ENCODE measurements at places on chromosomes 7 and 10.

GRCh38 chr7:138932870-138933269 lies 48.3 kb downstream of the KIAA1549 start:
- DNase-seq: no peak

DNA sequence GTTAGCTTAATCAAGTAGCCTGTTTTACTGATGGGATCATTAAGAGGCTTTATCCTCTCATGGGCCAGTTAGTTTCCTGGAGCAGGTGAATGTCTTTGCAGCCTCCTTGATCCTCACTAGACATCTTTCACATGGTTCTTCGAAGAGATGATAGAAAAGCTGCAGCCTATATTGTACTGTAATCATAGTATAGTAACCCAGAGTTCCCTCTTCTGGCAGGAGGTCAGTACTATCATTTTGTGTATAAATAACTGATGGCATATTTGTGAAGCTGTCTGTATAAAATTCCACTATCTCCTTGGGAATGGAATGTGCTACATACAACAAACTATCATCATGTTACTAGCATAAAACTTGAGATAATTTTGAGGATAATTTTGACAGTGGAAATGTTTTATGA lies 123.8 kb upstream of the PRPS1L1 start:
- no peak for DNase-seq

DNA sequence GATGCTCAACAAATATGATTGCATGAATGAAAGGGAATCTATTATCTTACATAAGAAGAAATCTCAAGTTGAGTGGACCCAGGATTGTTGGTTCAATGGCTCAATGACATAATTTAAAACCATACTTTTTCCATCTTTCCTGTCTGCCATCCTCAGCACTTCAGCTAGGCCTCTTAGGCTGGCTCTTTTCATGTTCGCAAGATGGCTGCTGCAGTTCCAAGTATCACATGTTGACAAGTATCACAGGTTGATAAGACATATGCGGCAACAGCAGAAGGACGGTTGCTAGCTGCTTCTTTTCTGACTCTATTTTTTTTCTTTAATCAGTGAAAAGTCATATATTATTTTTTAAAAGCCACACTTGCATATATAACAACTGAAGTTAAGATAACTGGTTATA lies 79.0 kb upstream of the CDK6 start:
- no peak for DNase-seq

GRCh38 chr10:96341219-96342182 lies 17.3 kb downstream of the OPALIN start:
- no peak for DNase-seq

- no peak for DNase-seq
These were observed 247.5 kb downstream of the FOXP2 start for GRCh38 chr7:114662002-114662677.

GRCh38 chr10:98921316-98921715 lies 314.3 kb downstream of the HPSE2 start:
- no peak for DNase-seq

GRCh38 chr7:54933643-54934042 lies 85.2 kb upstream of the EGFR start:
- no peak for DNase-seq

- DNase-seq: no peak
These were observed 3.6 kb upstream of the GPR146 start for GRCh38 chr7:1040790-1041189.

GRCh38 chr7:27655184-27655583 lies 7.5 kb downstream of the HIBADH start:
- DNase-seq: no peak

DNA sequence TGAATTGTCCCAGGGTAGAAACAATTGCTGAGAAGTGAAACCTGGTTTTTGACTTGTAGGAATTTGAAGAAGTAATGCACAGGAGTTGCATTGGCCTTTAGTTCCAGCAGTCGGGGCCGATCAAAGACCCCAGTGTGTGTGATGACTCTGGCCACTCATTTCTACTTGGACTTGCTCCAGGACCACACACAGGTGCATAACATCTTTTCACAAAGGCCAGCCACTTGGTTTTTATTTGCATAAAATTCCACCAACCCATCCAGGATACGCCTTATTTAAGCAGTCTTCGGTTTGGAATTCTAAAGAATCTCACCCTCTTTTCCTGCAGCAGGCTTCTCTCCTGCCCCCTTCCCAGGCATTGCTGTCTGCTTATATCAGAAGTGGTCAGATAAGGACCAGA lies 162.0 kb upstream of the HABP2 start:
- DNase-seq: no peak

DNA sequence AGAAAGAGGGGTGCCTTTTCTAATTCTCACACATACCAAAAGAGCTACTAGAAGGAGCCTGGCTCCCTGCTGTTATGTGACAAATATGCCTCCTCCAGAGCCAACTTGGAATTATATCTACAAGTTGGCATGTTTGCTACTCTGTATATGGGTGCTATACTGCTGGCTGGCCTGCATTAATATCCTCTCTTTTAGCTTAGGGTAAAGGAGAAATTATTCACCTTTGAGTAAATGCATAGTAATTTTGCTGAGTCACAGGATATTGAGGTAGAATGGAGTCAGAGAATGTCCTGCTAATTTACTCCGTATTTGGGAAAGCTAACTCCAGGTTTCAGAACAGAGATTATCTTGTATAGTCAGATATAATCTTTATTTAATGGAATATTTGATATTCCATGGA lies 24.2 kb upstream of the LIPN start:
- no peak for DNase-seq

DNA sequence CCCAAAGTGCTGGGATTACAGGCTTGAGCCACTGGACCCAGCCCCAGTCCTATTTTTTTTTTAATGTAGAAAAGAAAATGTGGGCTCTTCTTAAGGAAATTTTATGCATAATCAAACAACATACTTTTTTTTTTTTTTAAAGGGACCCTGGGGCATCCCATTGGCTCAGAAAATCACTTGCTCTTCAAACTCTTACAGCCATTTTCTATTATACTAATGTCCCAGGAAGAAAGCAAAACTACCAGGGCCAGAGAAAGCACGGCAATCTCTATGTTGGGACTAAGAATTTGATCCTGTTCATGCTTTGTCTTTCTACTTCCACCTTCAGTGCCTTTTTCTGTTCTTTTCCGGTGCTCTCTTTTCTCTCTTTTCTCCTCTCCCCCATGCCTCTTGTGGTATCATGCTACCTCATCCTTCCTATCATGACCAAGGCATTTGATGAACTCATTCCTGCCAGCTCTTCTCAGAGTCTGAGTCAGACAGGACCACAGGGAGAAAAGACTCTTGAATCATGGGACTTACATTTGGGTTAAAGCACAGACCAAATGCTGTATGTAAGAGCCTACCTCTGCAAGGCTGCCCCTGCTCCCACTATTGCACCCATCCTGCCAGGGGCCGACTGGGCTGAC lies 76.4 kb upstream of the CCNY start:
- DNase-seq: no peak

DNA sequence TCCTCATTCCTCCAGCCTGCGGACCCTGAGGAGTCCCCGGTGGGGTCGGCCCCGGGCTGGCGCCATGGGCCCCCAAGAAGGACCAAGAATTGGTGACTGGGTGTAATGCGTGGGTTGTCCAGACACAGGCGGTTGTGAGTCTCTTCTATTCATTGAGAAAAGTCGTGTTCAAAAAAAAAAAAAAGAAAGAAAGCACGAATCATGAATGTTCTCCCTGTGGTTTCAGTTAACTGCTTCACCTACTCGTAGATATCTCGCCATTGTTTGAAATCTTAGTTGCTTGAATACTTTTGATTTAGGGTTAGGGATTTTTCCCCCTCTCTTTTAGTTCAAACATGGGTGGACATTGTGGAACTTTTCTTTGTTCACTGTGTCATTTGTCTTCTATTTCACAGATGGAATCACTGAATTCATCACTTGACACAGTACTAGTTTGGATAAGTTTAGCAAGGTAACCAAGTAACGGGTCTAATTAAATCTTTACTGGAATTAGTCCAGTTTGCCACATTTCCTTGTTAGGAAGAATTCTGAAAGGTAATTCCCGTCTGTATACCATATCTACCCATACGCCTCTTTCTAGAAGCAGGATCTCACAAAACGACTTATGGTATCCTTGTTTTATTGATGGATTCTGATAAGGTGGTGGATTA lies 775 bp downstream of the STARD3NL start:
- DNase-seq: no peak

GRCh38 chr10:75432763-75433162 lies 1.3 kb downstream of the LRMDA start:
- DNase-seq: no peak
